Eye (tissue), 1 donor: ENCODE measurements at places on chromosomes 12 and 14.

GRCh38 chr14:73746520-73747378, 32.6 kb upstream of the PNMA1 start:
- DNase-seq = peak; percentile 41

DNA sequence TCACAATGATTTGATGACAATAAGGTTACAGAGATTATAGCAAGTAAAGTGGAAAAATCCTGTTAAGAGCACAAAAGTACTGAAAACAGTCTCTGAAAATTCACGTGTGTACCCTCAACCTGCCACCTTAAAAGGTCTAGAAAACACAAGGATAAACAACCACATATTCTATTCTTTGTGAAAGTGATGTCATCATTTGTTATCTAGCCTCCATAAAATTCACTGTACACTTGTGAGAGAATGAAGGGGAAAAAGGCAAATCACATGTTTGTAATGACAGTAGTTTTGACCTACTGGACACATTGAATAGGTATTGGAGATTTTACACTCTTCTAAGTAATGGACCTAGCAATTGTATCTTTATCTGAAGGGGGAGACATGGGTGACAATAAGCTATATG, 4.0 kb downstream of the PTGDR start:
- no peak for DNase-seq

- DNase-seq = peak; percentile 61
Measured at GRCh38 chr14:103512701-103513611, 9.7 kb downstream of the CKB start.

- DNase-seq = peak; percentile 57
Measured at GRCh38 chr14:104794631-104794992, 936 bp downstream of the AKT1 start.

DNA sequence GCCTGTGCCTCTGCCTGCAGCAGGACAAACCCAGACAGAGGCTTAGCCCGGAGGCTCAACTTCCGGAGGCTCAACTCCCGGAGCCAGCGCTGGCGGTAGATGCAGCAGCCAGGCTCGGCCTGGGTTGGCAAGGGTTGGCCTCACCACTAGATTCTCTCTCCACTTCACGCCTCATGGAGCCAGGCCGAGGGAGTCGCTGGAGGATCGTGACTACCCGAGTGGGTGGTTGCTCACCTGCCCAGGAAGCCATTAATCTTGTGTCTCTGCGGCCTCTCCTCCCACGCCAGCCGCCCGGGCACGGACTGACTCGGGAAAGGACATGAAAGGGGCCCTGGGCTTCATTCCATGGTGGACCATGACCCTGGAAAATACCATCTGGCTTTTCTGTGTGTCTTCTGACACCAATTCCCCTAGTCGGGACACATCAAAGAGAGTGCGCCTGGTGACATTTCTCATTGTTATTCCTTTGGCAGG, 20.8 kb downstream of the ESRRB start:
- no peak for DNase-seq

GRCh38 chr14:41062826-41063225, 543.9 kb upstream of the LRFN5 start:
- no peak for DNase-seq

- no peak for DNase-seq
Measured at GRCh38 chr14:72560331-72560730, 333.6 kb downstream of the DPF3 start.

DNA sequence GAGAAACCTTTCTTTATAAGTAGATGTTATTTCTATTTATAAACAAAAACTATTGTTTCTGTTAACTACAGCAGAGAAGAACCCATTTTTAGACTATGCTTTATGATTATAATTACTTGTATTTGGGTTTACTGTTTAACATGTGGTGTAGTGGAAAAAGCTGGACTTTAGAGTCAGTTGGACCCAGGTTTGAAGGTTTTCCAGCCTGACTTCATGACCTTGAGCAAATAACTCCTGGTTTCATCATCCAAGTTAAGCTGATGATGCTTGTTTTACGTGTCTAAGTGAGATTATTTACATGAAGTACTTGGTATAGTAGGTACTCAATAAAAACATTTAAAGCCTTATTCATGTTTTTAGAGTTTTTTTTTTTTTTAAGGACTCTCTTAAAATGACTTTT, 221.8 kb upstream of the ARHGAP5 start:
- no peak for DNase-seq

- DNase-seq = no peak
Measured at GRCh38 chr12:6140651-6141447, 16.4 kb upstream of the VWF start.

DNA sequence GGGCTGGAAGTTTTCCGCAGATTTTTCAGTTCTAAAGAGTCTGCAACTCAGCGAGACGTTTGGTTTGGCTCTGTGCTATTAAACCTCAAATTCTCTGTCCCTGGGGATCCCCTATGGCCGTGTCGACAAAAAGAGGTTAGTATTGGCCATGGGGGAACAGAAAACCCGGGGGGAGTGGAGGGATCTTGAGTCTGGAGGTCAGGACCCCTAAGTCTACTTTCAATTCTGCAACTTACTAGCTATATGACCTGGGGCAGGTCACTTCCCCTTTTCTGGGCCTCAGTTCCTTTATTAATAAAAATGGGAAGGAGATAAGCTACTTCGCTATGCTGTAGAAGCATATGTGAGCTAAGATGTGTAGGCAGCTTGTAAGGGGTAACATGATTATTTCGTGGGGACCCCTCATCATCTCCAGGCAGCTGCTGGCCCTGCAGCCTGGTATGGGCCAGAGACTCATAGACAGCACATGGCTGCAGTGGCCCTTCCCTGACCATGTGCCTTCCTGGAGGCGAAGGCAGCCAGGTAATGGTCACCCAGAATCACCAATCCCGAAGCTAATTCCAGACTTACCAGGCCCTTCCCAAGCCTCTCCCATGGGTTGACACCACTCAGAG, 8.6 kb downstream of the ASB2 start:
- DNase-seq = no peak

DNA sequence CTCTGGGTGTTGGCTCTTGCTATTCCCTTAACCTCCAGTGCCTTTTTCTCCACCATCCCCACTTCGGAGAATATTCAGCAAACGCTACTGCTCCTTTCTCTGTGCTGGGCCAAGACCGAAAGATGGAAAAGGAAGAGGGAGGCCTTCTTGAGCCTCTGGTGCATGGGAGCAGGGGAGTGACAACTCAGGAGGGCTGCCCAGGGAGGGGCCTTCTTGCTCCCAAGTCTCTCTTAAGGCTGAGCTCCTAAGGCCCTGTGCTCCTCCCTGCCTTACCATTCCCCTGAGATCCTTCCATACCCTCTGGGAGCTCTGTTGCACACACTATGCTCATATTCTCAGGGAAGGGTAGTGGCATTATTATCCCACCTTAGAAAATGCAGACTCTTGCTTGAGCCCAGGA, 34.9 kb downstream of the SH2B3 start:
- DNase-seq = no peak

GRCh38 chr12:4277857-4278256, 4.3 kb downstream of the CCND2 start:
- no peak for DNase-seq

DNA sequence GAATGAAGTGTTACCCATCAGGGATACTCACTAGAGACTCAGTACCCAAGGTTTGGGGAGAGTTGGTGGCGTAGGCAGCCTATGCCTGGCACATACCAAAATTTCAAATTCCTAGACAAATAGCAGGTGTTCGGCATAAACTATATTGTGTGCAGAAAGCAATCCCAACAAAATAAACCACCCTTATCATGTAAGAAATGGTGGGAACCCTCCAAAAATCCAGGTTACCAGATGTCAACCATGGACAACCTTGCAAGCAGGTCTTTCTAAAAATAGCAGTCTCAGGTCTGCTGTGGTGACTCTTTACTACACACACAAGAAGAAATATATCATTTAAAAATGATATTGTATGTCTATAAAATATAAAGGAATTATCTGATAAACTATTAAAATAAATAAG, 17.7 kb upstream of the PTGER2 start:
- no peak for DNase-seq

DNA sequence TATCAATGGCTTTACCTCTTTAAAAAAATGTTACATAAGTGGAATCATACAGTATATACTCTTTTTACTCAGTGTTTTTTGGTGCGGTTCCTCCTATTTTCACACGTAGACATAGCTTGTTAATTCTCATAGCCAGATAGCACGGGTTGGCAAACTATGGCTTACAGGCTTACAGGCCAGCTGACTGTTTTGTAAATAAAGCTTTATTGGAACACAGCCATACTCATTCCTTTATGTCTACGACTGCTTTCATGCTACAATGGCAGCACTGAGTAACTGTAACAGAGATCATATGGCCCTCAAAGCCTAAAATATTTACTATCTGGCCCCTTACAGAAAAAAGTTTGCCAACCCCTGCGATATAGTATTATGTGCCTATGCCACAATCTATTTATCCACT, 5.8 kb upstream of the DAAM1 start:
- no peak for DNase-seq

DNA sequence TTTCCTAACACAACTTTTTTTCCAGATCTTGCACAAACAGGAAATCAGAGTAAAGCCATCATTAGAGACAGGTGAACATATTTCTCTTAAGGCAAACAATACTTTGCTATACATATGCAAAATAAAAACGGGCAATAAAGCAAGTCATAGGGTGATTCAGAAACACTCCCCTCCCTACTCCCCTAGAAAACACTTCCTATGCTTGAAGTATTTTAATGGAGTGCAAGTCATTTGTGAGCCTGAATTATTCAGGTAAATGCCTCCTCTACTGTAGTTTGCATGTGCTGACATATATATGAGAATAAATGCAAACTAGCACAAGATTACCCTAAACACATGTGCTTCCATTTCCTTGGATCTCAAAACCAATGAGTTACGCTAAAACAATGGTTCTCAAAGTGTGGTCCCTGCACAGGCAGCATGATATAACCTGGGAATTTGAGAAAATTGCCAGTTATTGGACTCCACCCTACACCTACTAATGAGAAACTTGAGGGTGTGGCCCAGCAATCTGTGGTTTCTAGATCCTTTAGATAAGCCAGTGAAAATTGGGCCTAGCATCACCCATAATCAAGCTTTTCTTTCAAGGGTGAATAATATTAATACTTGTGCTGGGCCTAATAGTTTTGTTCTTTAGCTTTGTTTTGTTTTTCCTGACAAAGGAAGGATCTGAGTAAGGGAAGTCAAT, 159.7 kb upstream of the BMP4 start:
- DNase-seq = no peak

- no peak for DNase-seq
Measured at GRCh38 chr14:99774556-99775307, 18.5 kb upstream of the EML1 start.

DNA sequence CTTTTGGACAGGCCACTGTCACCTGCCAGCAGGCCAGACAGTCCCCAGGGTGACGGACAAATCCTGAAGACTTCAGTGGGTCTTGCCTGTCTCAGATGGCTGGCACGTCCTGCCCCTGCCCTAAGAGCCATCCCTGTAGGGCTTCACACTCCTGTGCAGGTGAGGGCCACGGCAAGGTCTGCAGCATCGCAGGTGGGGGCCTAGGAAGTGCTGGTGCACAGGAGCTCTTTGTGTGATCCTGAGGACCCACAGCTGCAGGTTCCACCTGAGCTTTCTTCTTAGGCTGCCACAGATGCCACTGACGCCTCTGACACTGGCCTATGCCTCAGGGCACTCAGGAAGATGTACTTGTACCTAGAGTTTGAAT, 108.5 kb upstream of the FKBP4 start:
- no peak for DNase-seq

DNA sequence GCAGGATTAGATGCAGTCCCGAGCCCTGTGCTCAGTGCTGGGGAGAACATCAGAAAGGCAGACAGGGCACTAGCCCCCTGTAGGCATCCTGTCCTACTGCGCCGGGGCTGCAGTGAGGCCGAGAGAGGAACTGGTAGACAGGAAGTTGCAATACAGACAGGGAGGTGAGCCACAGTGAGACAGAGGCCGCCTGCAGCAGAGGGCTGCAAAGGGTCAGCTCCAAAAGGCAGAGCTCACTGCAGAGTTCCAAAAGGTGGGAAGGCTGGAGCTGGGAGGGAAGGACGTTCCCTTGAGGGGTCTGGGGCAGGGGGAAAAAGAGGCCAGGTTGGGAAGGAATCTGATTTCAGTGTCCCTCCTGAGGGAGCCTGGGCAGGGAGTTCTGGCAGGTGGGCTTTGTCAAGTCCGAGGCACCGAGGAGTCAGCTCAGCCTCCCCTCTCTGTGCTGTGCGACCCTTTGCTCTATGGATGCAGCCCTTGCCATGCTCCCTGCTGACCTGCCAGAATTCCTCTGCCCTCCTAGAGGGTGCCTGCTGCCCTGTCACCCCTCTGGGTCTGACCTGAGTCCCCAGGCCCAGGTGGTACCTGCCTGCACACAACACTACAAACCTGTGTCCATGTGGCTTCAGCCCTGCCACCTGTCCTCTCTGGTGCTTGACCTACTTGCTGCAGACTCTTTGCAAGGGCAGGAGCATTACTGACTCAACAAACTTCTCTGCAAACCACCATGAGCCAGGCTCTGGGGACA, 63.5 kb downstream of the PRMT8 start:
- no peak for DNase-seq

DNA sequence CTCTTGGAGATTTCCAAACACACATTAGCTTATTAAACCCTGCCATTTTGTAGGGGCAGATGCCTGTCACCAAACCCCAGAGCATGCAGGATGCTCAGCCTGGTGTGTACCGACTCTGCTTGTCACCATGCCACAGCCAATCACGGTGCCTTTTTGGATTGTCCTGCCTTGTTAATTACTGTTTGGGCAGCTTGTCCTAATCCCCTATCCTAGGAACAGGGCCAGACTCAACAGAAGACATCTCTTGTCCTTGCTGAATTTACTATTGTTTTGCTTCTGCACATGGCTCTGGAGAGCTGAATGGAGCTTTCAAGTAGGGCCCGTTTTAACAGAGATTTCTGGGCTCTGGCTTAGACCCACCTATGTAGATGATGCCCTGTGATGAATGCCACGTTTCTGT, 388.5 kb downstream of the AACS start:
- DNase-seq = no peak

DNA sequence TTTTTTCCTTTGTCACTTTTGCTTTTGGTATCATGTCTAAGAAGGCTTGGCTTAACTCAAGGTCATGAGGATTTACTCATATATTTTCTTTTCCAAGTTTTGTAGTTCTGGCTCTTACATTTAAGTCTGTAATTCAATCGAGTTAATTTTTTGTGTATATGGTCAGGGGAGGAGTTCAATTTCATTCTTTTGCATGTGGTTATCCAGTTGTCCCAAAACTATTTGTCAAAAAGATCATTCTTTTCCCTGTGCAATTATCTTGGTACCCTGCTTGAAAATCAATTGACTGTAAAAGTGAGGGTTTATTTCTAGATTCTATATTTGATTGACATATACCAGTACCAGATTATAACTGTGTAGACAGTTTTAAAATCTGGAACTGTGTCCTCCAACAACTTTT, 10.2 kb downstream of the USP15 start:
- DNase-seq = no peak

GRCh38 chr14:95250140-95250769, 69.5 kb downstream of the CLMN start:
- peak; percentile 39 for DNase-seq

GRCh38 chr12:18145924-18146323, 55.9 kb upstream of the RERGL start:
- no peak for DNase-seq

DNA sequence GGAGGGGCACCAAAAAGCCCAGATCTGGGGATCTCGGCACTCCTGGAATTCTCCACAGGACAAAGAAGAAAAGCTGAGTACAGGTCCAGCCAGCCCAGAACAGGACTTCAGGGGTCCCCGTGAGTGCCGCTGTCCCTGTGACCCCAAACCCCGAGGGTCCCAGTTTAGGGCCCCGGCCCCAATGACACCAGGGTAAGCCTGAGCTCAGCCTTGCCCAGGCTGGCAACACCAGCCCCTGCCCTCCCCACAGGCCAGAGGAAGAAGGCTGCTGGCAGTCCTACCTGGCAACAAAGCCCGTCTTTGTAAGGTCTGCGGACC, 1.8 kb downstream of the CDK2AP1 start:
- no peak for DNase-seq
